ENCODE measurements at places on chromosomes 2 and 18.

DNA sequence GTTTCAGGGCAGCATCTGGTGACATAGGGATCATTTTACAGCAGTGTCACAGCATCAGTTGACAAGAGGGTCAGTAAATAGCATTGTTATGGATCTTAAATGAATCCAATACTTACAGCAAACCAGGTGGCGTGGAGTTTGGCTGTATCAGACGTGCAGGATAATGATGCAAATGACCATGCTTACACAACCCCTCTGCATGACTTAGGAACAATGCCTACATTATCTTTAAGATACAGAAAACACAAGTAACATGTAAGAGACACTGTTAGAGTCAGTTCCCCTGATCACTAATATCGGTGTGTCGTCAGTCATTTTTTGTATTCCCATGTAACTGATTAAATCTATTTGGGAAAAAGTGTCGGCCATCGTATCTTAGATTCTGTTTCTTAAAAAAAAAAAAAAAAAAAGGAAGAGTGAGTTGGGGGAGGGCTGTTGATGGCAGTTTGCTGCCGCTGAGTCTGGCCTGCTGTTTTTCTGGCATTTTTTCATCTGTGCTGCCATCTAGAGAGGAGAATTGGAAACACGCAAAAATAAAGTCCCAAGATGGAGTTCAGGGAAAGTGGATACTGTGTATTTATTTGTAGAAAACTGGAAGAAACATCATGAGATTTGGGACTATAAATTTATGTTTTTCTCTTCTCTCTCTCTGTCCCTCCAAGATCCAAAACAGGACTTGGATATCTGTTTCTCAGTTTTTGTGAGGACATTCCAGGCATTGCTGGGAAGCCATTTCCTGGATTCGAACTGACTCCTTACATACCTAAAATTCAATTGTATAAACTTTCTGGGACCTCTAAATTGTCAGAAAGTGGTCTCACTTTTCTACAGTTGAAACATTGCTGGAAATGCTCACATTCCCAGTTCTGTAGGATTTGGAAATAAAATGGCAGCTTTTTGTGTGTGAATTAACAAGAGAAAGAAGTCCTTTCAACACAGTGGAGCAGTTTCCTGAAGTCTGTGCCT is 60.3 kb upstream of the AGPS start:
- DNase-seq: peak; percentile 77

GRCh38 chr2:44479127-44479887 is 117.6 kb downstream of the CAMKMT start:
- peak; percentile 75 for DNase-seq

GRCh38 chr2:127514485-127514884 is 11.8 kb downstream of the IWS1 start:
- DNase-seq: no peak

- DNase-seq: no peak
Observed at GRCh38 chr2:177783835-177784744, 288.5 kb downstream of the PDE11A start.

DNA sequence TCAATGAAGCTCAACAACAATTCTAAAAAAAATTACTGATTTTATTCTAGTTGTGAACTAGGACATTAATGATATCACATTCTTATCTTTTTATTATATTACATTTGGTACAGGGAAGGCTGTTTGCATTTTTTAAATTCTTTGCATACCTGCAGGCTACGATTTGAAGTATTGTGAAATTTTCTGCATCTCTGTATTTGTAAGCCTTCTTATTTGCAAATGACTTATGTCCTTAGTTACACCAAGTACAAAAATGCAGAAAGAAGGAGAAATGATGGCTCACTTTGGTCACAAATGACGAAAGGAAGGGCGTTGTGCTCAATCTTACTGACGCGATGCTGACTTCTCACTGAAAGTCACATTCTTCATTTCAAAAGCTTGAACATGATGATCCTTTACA is 227.5 kb upstream of the SOX11 start:
- DNase-seq: no peak

GRCh38 chr2:103010751-103011150 is 248.9 kb downstream of the TMEM182 start:
- DNase-seq: no peak

- DNase-seq: no peak
Observed at GRCh38 chr18:1483385-1483784, 578.7 kb downstream of the ADCYAP1 start.

DNA sequence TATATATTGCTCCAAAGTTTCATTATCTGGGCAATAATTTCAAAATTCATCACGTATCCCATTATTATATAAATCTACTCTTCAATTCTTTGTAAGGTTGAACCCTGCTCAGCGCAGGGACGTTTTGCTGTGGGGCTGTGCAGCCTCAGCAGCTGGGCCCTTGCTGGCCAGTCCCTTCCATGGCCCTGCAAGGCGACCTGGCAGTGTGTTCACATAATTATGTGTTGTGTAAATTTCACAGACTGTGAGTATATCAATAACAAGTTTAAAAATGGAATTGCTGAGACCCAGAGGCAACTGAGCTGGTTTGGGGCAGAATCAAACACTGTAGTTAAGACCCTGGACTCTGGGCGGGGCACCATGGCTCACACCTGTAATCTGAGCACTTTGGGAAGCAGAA is 16.1 kb upstream of the MAL start:
- DNase-seq: no peak

- no peak for DNase-seq
Observed at GRCh38 chr18:668260-668659, 10.8 kb downstream of the TYMS start.

GRCh38 chr18:39200153-39200552 is 1634.6 kb upstream of the CELF4 start:
- DNase-seq: no peak

- no peak for DNase-seq
Observed at GRCh38 chr2:56754066-56754615, 570.4 kb downstream of the CCDC85A start.

GRCh38 chr18:62545098-62545497 is 22.3 kb downstream of the ZCCHC2 start:
- peak; percentile 85 for DNase-seq

DNA sequence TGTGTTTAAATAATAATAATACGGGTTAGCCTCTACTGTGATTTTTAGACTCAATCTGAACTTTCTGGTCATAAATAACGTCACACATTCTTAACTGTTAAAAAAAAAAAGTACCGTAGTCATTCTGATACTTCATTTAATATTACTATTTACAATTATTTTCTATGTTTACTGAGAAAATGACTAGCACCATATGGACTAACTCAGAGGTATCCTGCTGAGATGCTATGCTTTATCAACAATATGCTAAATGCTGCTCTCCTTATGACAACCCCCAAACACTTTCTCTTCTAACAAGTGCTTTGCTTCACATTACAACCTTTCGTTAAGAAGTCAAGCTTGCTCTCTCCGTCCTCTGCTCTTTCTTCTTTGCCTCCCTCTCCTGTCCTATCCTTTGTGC is 182.1 kb downstream of the AFF3 start:
- no peak for DNase-seq

GRCh38 chr18:63591725-63592124 is 4.6 kb downstream of the SERPINB13 start:
- no peak for DNase-seq

GRCh38 chr2:10438688-10439087 is 9.4 kb downstream of the ODC1 start:
- DNase-seq: no peak

DNA sequence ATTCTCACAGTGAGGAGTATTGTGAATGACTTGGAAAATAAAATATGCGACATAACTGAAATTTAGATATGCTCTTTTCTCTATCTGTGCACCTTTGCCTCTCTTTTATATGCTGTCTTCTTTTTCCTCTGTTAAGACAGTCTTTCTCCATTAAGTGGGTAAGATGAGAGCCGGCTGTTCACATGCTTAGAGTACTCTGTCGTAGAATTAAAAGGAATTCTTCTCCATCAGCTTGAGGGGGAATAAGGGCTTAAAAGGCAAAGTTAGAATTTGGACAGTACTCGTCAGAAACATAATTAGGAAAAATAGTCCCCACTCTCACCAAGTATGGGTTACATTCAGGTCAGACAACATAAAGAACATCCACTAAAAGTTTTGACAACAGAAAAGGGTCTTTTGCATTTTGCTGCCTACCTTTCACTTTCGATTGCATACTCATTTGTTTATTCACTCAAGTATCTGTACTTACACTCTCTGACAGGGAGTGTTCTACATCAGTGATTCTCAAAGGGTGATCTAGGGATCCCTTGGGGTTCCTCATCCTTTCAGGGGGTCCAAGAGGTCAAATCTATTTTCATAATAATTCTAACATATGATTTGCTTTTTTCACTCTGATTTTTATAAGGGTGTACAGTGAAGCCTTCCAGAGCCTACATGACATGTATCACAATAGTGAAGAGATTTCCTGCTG is 48.0 kb downstream of the ARHGAP15 start:
- no peak for DNase-seq

DNA sequence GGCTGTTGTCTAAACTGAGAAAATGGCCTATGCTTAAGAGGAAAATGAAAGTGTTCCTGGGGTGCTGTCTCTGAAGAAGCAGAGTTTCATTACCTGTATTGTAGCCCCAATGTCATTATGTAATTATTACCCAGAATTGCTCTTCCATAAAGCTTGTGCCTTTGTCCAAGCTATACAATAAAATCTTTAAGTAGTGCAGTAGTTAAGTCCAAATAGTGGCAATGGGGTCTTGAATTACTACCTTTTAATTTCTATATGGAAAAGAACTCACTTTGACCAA is 13.8 kb upstream of the ALLC start:
- no peak for DNase-seq

DNA sequence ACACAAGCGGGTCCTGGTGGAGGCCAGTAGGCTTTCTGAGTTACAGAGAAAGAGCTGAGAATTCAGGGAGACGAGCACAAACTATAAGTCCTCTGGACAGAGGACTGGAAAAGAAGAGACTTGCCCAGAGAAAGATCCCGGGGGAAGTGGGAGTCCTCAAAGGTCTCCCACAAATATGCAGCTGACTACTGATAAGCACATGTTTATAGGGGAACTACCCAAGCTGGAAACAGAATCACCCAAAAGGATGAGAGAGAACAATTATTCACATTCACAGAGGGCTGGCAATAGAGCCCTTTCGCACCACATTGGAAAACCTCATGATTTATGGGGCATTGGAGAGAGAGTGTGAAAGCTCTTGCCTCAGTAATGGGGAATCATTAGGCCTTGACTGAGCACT is 337.6 kb downstream of the IRS1 start:
- DNase-seq: no peak

DNA sequence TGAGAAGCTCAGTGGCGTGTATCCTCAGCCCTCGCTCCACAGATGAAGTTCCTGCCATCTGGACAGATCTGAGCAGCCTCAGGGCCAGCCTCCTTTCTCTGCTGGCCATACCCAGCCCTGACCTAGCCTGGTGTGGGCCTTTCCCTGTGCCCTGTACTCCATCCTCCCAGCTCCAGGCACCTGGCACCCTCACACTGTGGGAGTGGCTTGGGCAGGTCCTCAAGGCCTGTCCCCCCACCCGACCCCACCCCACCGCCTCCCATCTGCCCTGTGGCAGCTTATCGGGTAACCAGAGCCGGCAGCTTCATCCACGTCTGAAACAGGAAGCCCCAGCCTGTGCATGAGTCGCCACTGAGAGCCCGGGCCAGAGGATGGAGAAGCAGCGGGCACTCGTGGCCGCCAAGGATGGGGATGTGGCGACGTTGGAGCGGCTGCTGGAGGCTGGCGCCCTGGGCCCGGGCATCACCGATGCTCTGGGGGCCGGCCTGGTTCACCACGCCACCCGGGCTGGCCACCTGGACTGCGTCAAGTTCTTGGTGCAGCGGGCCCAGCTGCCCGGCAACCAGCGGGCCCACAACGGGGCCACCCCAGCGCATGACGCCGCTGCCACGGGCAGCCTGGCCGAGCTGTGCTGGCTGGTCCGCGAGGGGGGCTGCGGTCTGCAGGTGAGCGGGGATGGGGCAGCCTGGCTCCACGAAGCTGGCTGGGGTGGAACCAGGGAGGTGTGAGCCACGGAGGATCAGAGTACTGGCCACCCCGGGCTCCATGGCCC is at the start of gene ESPNL:
Gene ESPNL, plus strand, starts transcription at position 292 of the 772 bp plus-strand sequence. Its CDS starts 80 bp downstream, at position 372.
- DNase-seq: peak; percentile 23

- DNase-seq: peak; percentile 41
Observed at GRCh38 chr18:54119524-54120019, 104.9 kb downstream of the MBD2 start.

DNA sequence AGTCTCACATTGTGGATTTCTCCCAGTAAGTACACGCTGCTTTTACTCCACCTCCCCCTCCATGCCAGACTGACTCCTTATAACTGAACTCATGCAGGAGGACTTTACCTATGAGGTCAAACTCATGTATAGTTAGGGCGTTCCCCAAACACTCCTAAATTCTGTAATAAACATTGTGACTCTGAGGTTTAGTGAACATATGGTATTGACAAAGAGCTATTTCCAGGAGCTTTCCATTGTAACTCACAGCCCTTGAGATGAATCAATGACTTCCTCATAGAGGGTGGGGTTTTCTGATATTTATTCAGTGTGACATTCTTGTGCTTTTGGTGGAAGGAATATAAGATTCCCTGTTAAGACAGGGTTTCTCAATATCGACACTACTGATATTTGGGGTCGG is 337.4 kb upstream of the SLC14A2 start:
- peak; percentile 65 for DNase-seq

GRCh38 chr2:99765731-99766318 is 276.0 kb upstream of the REV1 start:
- no peak for DNase-seq

DNA sequence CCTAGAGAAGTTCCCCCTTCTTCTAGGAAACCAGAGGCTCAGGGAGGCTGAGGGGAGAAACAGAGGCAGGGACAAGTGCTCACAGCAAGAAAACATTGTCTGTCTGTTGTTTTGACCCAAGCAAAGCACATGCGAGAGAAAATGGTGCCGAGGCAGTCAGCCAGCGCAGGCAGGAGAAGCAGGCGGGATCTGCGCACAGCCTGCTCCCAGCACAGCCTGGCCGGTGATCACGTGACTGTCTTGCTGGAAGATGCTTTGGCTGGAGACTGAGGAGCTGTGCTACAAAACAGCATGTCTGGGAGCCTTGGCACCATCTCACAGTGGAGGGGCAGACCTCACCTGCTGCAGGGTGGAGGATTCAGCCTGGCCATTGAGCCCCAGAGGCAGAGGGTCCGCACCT is 93.7 kb upstream of the MYCN start:
- no peak for DNase-seq

- DNase-seq: no peak
Observed at GRCh38 chr2:148523315-148523714, 121.2 kb upstream of the EPC2 start.

DNA sequence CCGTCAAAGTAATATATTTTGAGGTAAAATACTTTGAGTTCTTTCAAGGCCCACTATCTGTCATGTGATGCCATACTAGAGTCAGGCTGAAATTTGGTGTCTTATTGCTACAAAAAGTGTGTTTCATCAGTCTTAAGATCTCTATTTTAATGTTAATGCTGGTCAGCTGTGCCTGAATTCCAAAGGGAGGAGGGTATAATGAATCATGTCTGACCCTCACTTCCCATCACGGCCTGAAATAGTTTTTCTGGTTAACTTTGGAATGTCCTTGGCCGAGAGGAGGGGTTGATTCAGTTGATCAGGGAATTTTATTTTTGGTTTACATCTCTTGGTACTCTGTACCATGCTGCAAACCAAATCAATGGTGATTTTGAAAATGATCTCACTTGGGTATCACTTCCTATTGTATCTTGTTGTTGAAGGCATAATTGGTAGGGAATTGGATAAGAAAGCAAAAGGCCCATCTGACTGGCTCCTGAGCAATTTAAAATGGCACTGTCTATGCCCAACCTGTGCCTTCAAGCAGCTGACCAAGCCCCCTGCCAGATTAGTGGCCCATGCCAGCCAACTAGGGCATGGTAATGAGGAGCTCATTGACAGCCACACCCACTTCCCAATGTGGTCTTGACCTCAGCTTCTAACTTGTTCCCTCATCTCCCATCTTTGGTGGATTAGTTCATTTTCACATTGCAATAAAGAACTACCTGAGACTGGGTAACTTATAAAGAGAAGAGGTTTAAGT is 6.1 kb upstream of the SLC35F5 start:
- DNase-seq: no peak
